ENCODE measurements at places on chromosomes 6 and 20. TPM values are rescaled to one million over a fixed set of nuclear protein-coding genes. Genes with fewer than 3 reads are reported as not detected.

- no peak for DNase-seq
- H3K4me1 ChIP-seq: no peaks in the 10 kb centered on the region
- no peaks in the 10 kb centered on the region for H3K36me3 ChIP-seq
- H3K27ac ChIP-seq: no peak overlapping the region
- H3K27me3 ChIP-seq: no peaks in the 10 kb centered on the region
Observed at GRCh38 chr6:137188855-137189254, 15.4 kb upstream of the IL22RA2 start.

GRCh38 chr6:162649271-162649670, 78.3 kb downstream of the PRKN start:
- DNase-seq: no peak
- no peak overlapping the region for H3K4me3 ChIP-seq
- no peaks in the 10 kb centered on the region for H3K36me3 ChIP-seq
- no peaks in the 10 kb centered on the region for H3K27me3 ChIP-seq

GTSF1L gene
- 0.14 TPM for total RNA-seq

CALHM5 gene
- 0.33 TPM for total RNA-seq

RBPJL gene
- total RNA-seq: not detected

Measured in thymus (tissue), 14 donors.